ENCODE measurements at places on chromosomes 3 and 15.
A peak's percentile ranks its signal among the peaks of the same experiment; 100 is the strongest.

GRCh38 chr15:70806992-70807712, 43.8 kb upstream of the UACA start:
- no peak for DNase-seq

GRCh38 chr3:38030126-38031021, 932 bp upstream of the PLCD1 start:
- DNase-seq: no peak

DNA sequence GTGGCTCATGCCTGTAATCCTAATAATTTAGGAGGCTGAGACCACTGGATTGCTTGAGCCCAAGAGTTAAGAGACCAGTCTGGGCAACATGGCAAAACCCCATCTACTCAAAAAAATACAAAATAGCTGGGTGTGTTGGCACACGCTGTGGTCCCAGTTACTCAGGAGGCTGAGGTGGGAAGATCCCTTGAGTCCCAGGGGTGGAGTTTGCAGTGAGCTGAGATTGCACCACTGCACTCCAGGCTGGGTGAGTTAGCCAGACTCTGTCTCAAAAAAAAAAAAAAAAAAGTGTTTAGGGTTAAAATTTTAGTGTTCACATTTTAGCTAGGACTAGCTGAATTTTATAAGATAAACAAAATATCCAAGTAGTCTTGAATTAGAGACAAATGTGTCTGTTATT, 1340.1 kb upstream of the EPHA6 start:
- no peak for DNase-seq

- no peak for DNase-seq
Measured at GRCh38 chr3:152491922-152492321, 223.2 kb downstream of the MBNL1 start.

DNA sequence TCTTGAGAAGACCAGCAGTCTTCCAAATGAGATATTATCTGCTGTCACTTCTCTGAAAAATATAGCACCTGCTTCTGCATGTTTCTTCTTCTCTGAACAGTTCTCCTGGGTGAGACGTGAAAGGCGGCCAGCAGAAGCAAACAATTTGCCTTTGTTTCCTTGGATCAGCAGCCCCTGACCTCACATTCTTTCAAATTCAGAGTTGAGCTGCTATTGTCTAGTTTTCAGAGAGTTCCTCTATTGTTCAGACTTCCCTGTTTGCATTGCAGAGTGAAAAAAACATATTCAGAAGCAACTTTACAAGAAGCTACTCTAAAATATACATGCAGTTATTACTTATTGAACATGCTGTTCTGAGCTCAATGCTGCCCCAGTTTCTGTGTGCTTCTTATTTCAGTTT, 653.6 kb downstream of the NAALADL2 start:
- no peak for DNase-seq

DNA sequence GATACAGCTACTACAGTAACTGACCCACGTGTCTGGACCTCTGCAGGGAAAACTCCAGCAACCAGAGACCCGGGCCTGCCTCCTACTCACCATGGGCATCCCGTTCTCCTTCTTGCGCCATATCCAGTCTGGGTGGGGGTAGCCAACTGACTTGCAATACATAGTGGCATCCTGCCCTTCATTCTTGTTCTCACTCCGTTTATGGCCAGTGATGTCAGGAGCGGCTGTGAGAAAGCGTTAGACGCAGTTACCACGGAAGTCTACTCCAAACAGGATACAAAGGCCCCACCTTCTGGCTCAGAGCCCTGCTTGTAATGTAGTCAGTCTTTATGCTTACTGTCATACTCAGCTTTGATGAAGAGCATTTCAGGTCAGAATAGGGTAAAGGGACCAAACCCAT, 59.6 kb downstream of the NPTN start:
- no peak for DNase-seq

- DNase-seq: no peak
Measured at GRCh38 chr15:35246451-35246850, 161.4 kb upstream of the NANOGP8 start.

DNA sequence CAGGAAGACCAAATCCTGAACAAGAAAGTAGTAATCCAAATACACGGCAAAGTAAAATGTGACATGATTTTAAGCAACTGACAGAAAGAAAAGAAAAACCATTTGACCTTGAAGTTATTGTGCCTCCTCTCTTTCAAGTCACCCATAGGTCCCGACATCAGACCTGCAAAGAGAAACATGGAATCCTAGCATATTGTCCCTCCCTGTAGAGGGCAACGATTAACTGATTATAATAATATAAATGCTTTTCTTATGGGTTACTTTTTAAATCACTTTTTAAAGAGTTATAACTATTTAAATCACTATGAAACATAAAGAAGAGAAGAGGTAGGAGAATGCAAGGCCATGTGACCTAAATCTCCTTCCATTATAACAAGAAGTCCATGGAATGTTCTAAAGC, 143.2 kb upstream of the LIPC start:
- no peak for DNase-seq

DNA sequence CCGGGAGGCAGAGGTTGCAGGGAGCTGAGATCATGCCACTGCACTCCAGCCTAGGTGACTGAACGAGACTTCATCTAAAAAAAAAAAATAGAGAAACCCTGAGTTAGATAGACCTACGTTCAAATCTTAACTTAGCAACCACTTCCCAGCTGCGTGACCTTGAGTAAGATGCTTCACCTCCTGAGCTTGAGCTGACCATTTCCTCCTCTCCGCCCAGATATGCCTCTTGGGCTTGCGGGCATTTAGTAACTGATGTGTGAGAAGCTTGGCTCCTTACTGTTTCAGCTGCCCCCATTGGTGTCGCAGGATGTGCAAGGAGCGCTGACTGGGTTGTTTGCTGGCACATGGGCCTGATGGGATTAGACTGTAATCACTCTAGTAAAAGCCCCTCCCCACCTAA, 26.9 kb upstream of the ATG7 start:
- DNase-seq: no peak

DNA sequence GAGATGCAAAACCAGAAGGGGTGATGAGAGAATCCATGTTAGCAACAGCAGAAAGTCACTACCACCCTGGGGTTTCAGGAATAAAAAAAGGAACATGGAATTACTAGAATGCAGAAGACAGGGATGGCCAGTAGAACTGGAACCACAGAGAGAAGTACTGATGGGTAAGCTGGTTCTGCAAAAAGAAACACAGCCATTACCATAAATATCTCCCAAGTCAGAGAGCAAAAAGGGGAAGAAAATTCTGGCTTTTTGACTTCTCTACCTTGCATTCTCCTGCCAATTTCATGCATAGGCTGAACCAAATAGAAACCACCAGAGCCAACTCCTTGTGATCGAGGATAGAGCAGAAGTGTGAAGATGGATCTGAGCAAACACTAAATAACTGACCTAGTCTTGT, 550.4 kb upstream of the NAALADL2 start:
- DNase-seq: no peak

DNA sequence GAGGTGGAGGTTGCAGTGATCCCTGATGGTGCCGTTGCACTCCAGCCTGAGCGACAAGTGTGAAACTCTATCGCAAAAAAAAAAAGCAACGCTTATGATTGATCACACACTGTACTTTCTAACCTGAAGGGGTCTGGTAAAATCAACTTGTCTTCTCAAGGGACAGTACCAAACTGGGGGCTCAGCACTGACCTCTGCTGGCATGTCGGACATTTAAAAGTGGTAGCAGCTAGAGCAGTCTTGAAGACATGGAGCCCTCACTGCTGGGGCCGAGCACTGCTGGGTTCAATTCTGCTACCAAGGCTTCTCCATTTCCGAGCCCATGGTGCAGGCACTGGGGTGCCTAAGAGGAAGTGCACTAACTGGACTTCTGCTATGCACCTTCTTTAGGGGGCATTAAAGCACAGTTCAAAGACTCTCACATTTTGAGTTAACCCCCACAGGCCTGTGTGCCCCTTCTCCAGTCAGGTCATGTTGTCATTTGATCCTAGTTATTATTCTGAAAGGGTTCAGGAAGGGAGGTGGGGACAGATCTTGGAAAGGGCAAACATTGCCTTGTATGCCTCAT, 26.4 kb upstream of the LAMP3 start:
- no peak for DNase-seq

GRCh38 chr15:73464602-73465001, 21.6 kb downstream of the REC114 start:
- DNase-seq: no peak

DNA sequence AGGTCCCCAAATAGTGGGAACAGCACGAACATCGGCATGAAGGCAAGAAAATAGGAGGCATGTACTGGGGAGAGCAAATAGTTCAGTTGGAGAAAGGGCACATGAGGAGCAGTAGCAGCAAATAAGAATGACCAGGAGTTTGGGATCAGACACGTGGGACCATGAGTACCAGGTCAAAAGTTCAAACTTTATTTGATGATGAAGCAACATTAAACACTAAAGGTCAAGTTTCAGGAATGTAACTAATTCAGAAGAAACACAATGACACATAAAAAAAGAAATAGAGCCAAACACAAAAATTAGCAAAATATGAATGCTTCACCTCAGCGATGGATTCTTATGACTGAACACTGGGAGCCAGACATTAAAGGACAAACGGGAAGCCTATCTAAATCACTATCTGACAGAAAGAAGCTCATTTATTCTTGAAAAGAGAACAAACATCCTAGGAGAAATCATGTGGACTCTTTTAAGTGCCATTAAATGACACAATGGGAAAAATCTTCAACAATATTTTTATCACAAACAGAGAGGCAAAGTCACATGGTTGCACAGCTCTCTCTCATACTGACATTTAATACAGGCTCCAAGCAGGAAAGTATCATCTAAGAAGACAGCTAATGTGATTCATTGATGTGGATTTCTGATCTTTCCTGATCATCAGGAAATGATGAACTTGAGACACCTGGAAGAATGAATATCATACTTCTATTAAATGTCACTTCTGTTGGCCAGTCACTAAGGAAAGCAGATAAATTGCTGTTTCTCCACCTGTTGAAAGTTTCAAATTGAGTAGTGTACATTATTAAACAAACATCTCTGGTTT, 216.9 kb upstream of the THBS1 start:
- no peak for DNase-seq

DNA sequence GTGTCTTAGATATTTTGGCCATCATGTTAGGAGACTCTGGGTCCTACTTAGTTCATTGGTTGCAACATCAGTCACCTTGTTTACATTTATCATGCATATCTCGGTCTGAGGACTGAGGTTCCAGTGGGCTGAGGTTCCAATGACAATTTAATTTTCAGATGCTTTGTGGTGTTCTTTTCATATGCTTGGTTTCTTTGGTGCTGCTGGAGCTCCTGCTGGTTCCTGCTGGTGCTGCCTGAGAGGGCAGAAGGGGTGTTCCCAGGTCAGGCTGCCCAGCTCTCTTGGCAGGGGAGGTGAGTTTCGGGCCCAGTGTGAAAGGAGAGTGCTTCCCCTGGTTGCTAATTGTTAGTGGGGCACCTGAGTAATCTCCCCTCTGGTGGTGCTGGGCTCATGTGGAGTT, 6.9 kb upstream of the KLHL40 start:
- DNase-seq: no peak

GRCh38 chr3:23875113-23875725, 41.6 kb downstream of the NKIRAS1 start:
- DNase-seq: no peak

DNA sequence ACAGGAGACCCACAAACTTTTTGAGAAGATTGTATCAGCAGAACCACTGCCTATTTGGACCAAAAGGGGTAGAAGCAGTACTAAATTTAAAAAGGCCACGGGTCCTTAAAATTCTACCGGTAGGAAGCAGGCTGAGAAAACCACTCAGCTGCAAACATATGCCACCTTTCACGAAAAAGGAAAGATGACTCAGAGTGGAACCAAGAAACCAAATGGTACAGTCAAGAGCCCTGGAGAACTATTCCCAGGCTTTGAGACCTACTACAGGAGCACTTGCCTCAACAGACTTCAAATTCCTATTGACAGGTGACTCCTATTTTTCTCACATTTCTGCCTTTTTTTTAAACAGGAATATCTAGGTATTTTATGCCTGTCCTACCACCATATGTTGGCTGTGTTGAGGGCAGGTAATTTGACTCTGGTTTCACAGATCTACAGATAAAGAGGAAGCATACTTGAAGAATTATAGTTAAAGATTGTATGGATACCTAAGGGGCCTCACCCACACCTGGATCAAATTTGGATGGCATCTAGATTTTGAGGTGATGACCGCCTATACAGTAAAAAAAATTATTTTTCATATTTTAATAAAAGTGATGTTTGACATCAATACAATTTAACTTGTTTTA, 10.1 kb downstream of the GOLIM4 start:
- no peak for DNase-seq

GRCh38 chr3:183904833-183905780, 20.4 kb upstream of the PARL start:
- no peak for DNase-seq

DNA sequence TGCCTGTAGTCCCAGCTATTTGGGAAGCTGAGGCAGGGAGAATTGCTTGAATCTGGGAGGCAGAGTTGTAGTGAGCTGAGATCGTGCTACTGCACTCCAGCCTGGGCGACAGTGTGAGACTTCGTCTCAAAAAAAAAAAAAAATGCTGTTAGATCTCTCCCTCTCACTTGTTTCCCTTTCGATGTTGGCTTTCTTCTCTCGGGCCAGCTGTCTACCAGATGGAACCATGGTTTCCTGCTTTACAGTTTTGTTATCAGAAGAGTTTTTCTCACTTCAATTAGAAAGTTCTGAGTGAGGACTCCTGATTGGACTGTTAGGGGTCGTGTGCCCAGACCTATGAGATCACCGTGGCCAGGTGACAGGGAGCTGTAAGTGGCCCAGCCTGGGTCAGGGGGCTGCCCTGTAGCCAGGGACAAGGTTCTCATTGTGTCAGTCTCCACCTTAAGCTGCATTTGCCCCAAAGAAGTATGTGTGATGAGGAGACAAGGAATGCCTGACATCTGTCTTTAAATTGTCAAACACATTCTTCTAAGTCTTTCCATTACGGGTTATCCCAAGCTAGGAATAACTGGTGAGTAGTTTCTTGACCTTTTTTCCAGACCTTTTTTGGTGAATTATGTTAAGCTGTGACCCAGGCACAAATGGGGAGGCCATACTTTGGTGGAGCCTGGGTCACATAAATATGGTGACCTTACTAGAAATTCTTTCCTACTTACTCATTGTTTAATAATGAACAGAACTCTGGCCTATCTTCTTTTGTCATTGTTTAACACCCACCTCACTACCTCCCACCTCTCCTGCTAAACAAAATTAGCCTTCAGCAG, 25.2 kb downstream of the SNAPC5 start:
- peak; percentile 40 for DNase-seq

DNA sequence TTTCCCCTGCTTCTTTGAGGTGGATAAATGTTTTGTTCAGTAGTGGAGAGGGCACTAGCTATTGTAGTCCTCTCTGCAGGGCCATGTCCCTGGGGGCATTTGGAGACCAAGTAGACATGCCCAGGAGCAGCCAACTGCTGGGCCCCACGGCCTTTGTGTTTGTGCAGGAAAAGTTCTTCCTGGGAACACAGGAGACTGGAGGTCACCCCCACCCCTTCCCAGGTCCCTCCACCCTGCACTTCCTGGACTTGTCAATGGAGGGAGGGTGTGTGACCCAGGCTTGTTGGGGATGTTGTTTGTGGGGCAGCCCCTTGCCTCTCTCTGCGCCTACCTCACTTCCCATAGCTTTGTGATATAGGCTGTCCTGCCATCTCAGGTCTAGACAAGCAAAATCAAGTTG, 317.0 kb upstream of the LRRFIP2 start:
- no peak for DNase-seq

GRCh38 chr3:57958642-57959422, 49.4 kb upstream of the FLNB start:
- DNase-seq: no peak

- no peak for DNase-seq
Measured at GRCh38 chr15:59224474-59224873, 17.8 kb downstream of the LDHAL6B start.

- no peak for DNase-seq
Measured at GRCh38 chr3:185900228-185900627, 37.6 kb downstream of the TRA2B start.

GRCh38 chr3:4523710-4524698, 30.9 kb downstream of the ITPR1 start:
- DNase-seq: no peak
